ENCODE measurements at places on chromosomes 6 and 20.

- DNase-seq: no peak
Observed at GRCh38 chr6:132192631-132193030, 208.6 kb downstream of the MOXD1 start.

DNA sequence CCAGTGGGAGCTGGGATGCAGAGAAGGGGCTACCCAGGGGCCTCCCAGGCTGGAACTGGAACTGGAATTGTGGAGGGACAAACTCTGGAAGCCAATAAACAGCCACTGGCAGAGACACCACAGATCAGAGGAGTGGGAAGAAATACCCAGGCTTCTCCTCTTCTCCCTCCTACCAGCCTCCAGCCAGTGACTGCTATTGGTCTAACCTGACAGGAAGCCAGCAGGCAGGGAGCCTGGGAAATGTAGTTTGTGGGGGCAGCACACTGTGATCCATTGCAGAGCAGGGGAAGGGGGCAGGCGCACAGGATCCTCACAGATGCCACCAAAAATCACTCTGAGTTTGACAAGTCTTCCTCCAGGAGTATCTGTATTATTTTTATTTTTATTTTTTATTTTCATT lies 12.1 kb upstream of the MLN start:
- DNase-seq: no peak

DNA sequence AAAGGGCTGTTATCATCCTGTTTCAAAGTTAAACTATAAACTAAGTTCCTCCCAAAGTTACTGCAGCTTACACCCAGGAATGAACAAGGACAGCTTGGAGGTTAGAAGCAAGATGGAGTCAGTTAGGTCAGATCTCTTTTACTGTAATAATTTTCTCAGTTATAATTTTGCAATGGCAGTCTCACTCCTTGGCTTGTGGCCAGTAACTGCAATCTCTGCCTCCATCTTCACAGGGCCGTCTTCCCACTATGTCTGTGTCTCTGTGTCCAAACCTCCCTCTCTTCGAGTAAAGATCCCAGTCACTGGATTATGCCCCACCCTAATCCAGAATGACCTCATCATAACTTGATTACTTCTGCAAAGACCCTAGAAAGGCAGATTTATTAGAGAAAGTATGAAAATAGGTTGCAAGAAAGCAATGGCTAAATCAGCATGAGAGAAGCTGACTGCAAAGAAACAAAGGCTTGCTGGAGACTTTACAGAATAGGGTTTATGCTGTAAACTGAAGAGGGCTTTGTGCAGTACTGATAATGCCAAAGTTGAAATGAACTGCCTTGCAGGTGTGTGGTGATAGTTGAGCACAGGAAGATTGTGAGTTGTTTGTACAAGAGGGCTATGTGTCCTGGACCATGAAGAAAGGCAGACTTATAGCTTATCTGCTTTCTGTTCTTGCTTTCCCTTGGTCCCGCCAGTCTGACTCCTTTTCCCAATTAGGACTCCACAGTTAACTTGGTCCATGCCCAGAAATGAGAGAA lies 28.4 kb downstream of the GPX6 start:
- no peak for DNase-seq

DNA sequence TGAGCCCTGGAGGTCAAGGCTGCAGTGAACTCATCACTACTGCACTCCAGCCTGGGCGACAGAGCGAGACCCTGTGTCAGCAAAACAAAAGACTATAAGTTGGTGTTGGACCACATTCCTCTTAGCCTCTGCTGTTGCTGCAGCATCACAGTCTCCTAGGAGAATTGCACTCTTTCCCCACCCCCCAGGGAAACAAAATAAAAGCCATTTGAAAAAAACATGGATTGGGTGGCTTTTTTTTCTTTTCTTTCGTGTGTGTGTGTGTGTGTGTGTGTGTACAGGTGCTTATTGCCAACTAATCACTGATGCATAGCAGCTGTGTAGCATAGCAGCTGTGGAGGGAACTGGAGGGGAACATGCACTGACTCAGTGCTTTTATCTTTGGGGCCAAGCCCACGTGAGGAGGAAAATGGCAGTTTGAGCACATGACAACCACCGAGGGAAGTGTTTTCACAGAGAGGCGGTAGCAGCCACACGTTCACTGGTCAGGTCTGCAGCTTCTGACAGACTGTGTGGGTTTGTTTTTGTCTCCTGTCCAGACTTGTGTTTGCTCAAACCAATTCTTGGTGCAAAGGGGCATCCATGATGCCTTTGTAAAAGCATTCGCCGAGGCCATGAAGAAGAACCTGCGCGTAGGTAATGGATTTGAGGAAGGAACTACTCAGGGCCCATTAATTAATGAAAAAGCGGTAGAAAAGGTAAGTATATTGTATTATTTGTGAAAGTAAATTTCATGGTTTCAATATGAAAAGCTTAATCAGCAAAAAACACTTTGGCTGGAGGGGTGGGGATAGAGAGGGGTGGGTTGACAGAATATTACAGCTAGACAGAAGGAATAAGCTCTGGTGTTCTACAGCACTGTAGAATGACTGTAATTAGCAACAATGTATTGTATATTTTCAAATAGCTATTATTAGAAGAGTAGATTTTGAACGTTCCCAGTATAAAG lies 27.7 kb downstream of the ALDH5A1 start:
- DNase-seq: no peak

DNA sequence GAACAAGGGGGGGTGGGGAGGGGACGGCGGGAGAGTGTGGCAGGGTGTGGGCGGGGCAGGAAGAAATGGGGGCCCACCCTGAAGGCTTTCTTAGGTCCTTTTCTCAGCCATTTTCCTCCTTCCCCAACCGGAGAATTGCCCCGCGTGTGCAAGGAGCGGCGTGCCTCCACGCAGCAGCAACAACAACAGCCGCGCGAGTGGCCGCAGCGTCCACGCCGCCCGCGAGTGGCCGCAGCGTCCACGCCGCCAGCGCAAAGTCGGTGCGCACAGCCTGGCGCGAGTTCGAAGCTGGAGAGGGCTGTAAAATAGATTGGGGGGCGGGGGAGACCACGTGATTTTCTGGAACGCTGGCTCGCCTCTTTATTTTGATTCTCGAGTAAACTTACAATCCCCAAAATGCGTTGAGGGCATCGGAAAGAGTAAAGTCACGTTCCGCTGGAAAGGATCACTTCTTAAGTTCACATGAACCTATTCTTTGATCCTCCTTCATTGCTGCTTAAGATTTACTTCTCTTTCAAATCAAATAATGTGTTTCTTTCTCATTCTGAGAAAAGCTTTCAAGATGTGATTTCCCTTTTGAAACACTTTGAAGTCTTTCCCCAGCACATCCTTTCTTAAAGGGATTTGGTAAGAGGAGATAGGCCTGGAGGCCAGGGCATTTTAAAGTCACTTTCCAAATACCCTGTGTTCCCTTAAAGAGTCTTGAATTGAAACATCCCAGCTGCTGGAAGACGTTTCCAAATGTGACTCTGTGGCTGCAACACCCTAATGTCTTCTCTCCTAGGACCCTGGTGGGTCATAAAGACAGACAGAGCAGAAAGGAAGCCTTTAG lies 66.7 kb upstream of the ZNF217 start:
- DNase-seq: no peak

- DNase-seq: no peak
Observed at GRCh38 chr6:130961148-130961547, 101.9 kb downstream of the EPB41L2 start.

DNA sequence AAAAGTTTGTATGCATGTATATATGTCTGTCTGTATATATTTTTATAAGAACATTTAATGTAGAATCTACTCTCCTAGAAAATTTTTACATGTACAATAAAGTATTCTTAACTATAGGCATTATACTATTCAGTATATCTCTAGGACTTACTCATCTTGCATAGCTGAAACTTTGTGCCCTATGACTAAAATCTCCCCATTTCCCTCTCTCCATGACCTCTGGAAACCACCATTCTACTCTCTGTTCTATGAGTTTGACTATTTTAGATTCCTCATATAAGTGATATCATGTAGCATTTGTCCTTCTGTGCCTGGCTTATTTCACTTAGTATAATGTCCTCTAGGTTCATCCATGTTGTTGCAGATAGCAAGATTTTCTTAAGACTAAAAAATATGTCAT lies 205.1 kb upstream of the SMLR1 start:
- no peak for DNase-seq

DNA sequence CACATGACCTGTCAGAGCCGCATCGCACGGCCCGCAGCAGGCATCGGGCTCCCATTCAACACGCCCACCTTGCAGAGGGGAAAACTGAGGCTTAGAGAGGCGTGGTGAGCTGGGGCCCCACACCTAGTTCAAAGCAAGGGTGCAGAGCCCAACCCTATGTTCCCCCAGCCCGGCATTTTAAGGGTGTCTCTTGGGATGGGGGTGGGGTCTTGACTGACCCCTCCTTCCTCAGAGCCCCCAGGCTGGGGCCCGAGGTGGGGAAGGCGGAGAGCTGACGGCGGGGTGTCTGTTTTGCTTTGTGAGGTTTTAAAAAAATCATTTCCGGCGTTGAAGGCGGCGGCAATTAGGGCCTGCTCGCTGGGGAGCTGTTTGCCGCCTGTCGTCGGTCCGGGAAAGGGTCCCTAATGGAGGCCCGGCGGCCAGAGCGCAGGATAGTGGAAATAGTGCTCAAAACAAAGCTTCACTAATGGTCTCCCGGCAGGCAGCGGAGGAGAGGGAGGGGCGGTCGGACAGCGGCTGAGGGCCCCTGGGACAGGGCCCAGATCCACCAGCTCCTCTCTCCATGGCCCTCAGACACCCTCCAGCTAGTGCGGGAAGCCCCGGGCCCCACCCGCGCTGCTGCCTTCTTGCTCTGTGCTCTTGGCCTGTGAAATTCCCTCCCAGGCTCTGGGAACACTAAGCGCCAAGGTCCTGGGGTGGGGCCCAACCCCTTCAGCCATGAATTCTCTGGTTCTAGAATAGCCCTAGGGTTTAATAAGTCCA lies 11.9 kb downstream of the VSTM2L start:
- no peak for DNase-seq

GRCh38 chr6:108587258-108588059 lies 26.7 kb downstream of the FOXO3 start:
- DNase-seq: no peak

DNA sequence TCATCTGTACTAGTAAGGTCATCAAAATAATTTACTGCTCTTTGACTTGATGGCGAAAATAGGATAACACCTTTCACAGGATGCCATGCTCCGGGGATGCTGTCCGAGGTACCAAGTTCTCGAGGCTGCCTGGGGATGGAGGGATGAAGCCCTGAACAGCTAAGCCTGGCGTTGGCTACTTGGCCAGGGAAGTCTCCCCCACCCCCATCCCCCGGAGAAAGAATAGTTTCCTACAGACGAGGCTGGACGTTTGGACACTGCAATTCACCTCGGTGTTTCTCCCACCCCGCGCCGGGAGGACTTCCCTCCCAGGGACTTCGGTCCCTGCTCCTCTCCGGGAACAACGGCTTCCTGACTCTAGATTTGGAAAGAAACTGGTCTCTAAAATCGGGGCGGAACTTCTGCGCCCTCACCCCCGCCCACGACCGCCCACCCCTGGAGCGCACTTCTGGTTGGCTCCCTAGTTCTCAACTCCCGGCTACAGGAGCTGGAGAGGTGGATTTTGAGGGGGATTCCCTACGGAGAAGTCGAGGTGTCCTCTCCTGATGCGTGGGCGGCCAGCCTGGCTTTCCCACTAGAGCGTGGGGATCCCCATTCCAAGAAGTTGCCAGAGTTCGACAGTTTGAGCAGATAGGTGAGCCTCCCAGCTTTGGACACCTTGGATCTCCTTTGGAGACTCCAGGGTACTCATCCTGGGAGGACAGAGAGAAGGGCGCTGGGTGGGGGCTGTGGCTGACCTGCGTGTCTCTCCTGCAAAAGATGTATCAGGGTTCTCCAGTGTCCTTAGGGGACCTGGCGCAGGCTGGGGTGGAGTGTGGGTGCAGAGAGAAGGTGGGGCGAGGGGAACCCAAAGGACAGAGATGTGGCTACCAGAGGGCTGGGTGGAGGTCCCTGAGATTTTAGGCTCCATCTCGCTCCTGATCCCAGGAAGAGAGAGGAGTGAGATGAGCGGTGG lies 1.1 kb downstream of the PCSK2 start:
- no peak for DNase-seq

DNA sequence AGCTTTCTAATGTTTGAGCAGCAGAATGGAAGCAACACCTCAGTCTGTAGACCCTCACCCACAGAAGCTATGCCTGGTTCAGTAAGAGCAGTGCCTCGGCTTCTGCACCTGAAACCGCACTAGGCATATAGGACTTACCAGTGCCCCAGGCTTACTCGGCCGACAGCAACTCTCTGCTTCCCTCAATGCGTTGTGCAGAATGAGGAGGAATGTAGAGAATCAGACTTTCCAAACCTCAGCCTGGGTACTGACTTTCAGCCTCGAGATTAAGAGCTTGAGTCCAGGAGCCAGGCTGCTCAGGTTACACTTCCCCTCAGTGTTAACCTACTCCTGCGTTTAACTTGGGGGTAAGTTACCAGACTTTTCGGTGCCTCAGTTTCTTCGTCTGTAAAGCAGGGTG lies 8.6 kb downstream of the EYA2 start:
- no peak for DNase-seq

GRCh38 chr6:164290101-164290500 lies 875.6 kb downstream of the QKI start:
- no peak for DNase-seq

- DNase-seq: no peak
Observed at GRCh38 chr20:3670511-3670910, 7.3 kb upstream of the GFRA4 start.

- no peak for DNase-seq
Observed at GRCh38 chr6:106844930-106845329, 129.6 kb downstream of the CD24 start.

DNA sequence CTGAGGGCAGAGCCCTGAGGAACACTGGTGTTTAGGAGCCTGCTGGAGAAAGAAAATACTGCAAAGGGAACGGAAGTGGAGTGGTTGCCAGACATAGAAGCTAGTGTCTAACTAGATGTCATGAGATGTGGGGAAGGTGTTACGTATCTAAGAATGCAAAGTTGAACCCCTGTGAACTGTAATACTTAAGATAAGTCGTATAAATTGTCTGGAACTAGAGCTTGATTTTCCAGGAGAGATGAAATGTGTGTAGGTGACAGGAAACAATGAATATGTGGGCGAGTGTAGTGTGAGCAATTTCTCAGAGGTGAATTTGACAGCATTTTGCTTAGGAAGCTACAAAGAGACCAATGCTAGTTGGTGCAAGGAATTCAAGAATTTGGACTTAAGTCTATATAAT lies 27.9 kb downstream of the ESR1 start:
- no peak for DNase-seq

DNA sequence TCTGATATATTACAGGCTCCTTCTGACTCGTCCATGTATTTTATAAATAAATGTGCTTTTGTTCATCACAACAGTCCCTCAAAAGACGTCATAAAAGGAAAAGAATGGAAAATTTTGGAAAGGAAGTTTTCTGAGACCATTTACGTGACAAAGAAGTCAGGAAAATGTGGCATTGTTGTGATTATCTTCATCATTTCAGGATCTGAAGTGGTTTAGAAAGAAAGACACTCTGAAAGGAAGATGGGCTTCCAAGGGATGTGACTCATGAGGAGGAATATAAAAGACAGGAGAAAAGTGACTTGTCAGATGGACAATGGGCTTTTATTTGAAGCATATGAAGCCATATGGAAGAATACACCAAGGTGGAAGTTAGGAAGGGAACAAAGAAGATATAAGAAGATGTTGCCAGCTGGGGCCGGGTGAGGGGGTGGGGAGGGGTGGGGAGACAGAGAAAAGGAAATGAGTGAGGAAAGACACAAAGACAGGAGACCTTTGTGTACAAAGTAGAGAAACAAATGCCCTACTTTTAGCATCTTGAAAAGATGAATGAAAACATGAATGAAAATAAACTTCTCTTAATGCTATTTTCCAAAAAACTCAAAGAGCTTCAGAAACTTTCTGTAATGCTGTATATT lies 190.3 kb upstream of the PREP start:
- no peak for DNase-seq

GRCh38 chr6:18323935-18324705 lies 59.8 kb upstream of the DEK start:
- DNase-seq: no peak

GRCh38 chr6:8879334-8879733 lies 444.0 kb upstream of the SLC35B3 start:
- no peak for DNase-seq
